ENCODE measurements at places on chromosomes 3 and 15.

- no peak for DNase-seq
These were observed 3.1 kb upstream of the CFAP100 start for GRCh38 chr3:126391631-126392030.

- no peak for DNase-seq
These were observed 1.2 kb downstream of the KIF23 start for GRCh38 chr15:69415381-69415780.

DNA sequence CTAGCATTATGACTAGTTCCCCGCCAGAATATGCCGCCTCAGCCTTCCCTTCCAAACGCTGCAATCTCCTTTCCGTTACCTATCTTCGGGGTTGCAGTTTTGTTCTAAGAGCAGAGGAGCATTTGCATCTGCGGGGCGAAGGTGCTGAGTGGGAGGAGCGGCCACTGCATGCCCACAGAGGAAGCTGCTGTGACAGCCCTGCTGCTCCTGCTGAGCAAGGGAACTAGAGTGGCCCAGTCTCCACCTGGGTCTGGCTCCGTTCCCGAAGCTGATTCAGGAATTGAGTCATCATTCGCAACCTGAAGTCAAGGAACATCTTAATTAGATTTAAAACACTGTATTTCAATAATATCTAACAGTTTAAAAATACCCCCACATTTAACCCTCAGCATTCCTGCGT is 98.2 kb upstream of the TJP1 start:
- no peak for DNase-seq

GRCh38 chr15:44286814-44287452 is 1.6 kb upstream of the GOLM2 start:
- no peak for DNase-seq

GRCh38 chr3:186359078-186359477 is 3.0 kb downstream of the DGKG start:
- DNase-seq: no peak

Data from DMS153 (cell line).